ENCODE measurements at places on chromosomes 7 and 10.
A peak's percentile ranks its signal among the peaks of the same experiment; 100 is the strongest.

DNA sequence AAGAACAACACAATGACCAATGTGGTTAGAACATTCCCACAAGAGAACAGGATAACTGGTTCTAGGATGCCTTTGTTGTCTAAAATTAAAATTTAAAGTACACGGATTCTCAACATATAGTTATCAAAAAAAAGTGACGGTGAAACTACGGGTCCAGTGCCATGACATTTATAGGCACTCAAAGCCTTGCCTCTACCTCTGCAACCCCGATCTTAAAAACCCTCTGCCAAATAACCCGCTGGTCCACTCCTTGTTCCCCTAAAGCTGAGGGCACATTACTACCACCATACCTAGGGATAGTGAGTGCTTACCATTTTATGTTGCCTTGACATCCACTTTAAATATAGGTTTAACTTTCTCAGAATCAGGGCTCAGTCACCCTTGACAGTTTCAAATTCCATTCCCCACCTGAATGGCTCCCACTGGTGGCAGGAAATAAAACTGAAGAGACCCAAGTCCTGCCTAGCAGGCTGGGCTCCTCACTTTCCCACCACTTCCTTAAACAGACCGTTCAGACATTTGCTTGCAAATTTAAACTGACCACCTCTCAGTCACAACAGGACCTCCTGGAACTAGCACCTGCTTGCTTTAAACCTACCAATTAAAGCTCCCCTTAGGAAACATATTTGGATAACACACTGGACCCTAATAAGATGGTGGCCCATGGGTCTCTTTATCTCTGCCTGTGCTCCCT is 169.9 kb upstream of the ASAH2 start:
- DNase-seq = peak; percentile 87

DNA sequence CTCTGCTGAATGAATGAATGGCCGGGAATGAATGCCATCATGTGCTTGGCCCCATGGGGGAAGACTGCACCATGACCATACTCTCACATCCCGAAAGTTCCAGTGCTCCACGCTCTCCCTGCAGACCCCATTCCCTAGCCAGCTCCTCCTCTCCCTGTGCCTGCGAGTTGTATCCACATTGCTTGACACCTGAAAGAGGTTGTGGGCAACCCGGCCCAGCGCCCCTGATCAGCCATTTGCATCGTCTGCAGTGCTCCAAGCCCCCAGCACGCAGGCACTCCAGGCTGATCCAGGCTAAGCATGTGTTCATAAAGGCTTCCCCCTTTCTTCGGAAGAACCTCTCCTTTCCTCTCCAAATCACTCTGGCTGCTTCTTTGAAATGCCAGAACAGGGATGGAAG is 354.4 kb upstream of the MKI67 start:
- DNase-seq = no peak

DNA sequence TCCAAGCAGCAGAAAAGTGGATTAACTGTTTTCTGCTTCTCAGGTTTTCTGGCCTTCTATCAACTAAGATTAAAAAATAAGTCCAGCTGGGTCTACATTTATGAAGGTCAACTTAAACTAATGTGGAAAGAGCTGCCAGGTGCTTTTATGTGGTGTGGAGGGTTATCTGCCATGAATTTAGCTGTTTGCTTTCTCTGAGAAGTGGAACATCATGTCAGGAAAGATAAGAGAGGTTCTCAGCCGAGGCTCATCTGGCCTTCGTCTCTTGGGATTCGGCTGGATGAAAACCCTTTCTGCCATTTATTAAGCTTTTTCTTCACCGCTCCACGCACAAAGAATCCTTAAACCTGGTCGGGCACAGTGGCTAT is 5.5 kb downstream of the PTPRN2 start:
- DNase-seq = no peak

- DNase-seq = no peak
Measured at GRCh38 chr10:12628153-12628552, 278.8 kb downstream of the CAMK1D start.

DNA sequence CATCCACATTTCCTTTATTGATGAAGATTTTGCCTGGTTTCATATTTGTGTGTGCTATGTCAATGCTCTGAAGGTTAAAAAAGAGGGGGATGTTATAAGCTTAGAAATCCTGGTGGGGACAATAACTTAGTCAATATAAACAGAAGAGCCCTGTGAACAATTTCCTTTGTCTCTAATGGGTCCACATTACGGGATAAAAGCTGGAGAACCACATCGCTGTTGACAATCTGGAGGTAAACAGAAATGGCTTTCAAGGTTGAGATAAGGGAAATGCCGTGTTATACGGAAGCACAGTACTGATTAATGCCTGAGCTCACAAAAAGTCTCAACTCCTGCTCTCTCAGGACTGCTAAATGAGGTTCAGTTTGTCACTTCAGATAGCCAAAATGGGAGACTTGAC is 16.8 kb downstream of the ASAH2 start:
- DNase-seq = no peak

DNA sequence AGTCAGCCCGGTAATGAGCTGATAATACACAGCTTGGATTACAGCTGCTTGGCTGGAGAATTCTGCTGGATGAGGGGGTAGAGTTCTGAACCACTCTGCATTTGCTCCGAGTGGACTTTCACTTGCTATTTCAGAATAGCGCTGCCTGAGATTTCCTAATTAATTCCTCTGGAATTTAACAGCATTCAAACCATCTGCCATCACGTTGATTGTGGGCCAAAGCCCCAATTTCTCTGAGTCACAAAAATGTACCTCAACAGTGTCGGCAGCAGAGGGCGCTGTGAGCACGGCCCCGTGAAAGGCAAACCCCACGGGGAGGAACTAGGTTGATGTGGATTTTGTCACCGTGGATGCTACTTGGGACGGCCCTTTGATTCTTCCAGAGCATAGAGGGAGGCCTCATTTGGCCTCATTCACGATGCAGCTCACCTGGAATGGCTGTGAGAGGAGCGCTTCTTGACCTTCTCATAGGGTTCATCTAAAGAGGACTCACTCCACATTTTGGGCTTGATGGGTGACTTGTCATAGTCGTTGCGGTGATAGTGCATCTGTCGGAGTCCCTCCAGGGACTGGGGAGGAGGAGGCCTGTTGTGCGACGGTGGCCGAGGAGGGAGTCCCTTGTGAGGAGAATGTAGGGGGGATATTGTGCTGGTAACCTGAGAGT is 73.3 kb downstream of the PRPF18 start:
- peak; percentile 77 for DNase-seq

- DNase-seq = peak; percentile 73
Measured at GRCh38 chr10:7407368-7408290, 3.2 kb downstream of the SFMBT2 start.

DNA sequence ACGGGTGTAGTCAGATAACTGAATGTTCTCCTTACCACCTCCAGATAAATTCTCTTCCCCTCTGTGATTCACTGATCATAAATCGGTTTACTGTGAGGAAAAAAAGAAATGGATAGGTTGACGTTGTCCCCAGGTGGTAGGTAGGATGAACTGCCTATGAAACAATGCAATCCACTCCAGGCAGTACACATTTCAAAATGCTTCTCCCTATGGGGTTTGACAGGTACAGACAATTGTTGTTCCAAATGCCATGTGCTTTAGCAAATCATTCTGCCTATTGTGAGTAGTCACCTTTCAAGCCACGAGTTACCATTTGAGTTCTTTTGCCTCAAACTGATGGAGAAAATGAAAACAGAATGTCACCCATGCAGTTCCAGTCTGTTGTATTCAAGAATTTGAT is 21.8 kb downstream of the VIM start:
- peak; percentile 11 for DNase-seq

DNA sequence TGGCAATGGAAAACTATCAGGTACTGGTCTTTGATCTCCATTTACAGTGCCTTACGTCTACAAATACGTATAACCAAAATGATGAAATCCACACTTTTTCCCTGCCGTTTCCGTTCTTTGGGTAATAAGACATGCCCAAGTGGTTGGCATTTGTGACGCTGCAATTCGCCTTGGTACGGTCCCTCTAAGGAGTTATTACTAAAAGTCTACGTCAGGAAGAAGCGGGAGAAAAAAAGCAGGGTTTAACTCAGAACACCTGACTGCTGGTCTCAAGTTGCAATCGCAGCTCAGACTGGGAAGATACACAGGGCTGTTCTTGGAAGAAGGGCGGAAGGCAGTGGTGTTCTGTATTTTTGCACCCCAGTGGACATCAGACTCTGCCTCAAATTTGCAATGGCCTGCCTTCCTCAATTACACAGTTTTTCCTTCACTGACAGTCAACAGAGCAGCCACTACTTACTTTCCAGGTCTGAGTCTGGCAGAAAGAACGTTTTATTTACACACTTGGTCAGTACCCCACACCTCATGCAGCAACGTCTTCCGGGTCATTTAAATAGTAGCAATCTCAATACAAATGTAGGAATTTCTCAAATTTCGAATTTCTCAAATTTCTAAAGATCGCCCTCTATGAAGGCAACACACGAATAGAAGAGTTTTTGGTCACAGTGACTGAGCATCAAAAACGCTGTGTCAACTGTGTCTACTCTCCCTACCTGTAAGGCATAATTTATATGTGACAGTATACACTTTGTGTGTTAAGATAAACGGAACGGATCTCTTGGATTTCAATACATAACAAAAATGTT is 2.1 kb downstream of the BAIAP2L1 start:
- peak; percentile 36 for DNase-seq

DNA sequence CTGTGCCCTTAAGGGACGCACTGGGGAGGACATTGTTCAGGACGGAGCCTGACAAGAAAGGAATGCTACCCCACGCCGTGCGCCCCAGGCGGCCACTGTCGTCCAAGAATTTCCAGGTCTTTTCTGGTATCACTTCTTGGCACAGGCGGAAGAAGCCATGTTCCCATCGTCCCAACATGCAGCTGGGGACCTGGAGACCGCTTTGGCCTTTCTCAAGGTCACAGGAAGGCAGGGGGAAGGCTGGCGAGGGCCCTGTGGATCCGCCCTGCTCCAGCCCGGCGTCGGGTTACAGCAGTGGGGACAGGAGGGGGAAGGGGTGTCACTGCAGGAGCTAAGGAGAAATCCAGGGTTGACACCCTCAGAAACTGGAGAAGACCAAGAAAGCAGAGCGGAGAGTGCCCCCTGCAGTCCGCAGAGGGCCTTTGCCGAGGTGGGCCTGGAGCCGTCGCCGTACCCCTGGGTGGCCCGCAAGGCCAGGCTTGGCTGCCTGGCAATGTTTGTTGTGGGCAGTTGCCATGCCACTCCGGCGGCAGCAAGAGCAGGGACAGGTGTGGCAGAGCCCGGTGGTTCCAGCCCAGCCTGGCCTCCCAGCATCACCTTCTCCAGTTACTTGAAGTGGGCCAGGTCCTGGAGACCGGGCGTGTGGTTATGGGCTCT is 104.1 kb downstream of the LHPP start:
- peak; percentile 18 for DNase-seq

DNA sequence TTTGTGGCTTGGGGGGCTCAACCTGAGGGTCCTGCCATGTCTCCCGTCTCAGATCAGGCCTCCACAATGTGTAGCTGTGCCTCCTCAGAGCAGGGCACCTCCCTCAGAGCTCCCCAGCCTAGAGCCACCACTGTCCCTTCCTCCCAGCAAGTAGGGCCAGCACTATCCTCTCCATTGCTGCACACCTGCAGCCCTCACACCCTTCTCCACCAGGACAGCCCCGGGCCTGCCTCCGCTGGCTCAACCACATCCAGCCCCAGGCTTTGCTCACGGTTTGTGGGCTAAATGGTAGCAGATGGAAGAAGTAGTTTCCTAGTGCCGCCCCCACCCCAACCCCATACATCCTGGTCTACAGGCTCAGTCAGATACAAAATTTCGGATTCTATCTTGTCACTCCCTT is 10.1 kb downstream of the NFKB2 start:
- no peak for DNase-seq

- DNase-seq = no peak
Measured at GRCh38 chr10:96096958-96097357, 33.1 kb upstream of the ZNF518A start.

GRCh38 chr7:45401155-45401554 is 173.0 kb upstream of the ADCY1 start:
- no peak for DNase-seq

- no peak for DNase-seq
Measured at GRCh38 chr7:40192036-40192435, 57.2 kb downstream of the SUGCT start.

- no peak for DNase-seq
Measured at GRCh38 chr7:36620166-36620708, 104.1 kb downstream of the AOAH start.

All from GM12865 (cell line).